NCI-H526 treated with DMSO at 0.1 percent for 48 hours (cell line): ENCODE measurements at places on chromosomes 16 and 17.

DNA sequence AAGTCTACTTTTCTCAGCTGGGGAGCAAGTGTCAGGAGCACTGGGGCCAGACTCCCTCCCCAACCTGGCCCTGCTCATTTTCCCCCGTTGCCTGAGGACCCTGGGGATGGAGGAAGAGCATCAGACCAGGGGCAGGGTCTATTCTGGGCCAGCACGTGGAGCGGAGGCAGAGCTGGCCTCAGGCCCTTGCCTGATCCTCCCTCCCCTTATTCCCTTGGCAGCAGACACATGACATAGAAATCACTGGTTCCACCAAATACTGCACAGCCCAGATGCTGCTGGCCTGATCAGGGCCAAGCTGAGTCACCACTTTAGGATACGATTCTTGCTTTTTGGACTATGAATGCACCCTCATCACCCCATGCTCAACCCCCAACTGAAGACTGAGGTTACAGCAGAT lies 15.8 kb upstream of the AGRP start:
- DNase-seq = no peak

GRCh38 chr17:44000141-44000860 lies 4.1 kb upstream of the NAGS start:
- no peak for DNase-seq

GRCh38 chr17:67520252-67520906 lies 143.3 kb downstream of the PITPNC1 start:
- DNase-seq = no peak

DNA sequence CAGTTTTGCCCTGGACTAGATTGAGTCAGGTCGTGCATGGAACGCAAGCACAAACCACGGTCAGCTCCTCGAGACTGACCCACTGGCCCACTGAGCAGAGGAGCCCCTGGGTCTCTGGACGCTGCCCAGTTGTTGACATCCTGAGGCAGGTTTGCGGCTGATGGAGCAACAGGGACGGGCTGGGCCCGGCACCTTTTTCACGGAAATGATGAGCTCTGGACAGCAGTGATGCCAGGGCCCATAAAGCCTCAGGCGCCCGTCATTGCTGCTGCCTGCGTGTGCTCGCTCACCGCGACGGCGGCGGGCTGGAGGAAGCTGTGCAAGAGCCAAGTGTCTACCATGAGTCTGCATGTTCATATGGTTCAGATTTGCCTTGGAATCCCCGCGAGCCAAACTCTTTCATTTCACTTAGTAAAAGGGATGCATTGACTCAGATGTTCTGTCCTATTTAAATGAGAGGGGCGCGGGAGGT lies 30.8 kb upstream of the CRISPLD2 start:
- no peak for DNase-seq

DNA sequence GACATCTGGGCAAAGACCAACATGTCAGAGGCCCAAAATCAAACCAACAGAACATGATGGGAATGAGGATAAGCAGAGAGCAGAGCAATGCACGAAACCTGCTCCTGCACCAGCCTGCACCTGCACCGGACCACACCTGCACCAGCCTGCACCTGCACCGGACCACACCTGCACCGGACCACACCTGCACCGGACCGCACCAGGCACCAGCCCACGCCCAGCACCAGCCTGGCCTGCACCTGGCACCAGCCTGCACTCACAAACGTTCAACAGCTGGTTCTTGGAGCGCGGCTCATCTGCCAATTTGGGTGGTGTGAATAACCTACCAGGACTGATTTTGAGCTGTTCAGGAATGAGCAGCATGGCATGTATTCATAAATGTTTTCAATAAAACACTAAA lies 18.2 kb downstream of the CEP131 start:
- DNase-seq = no peak
